ENCODE measurements at places on chromosomes 6 and 20.
A peak's percentile ranks its signal among the peaks of the same experiment; 100 is the strongest.

GRCh38 chr6:163705923-163706322, 291.4 kb downstream of the QKI start:
- DNase-seq = no peak

DNA sequence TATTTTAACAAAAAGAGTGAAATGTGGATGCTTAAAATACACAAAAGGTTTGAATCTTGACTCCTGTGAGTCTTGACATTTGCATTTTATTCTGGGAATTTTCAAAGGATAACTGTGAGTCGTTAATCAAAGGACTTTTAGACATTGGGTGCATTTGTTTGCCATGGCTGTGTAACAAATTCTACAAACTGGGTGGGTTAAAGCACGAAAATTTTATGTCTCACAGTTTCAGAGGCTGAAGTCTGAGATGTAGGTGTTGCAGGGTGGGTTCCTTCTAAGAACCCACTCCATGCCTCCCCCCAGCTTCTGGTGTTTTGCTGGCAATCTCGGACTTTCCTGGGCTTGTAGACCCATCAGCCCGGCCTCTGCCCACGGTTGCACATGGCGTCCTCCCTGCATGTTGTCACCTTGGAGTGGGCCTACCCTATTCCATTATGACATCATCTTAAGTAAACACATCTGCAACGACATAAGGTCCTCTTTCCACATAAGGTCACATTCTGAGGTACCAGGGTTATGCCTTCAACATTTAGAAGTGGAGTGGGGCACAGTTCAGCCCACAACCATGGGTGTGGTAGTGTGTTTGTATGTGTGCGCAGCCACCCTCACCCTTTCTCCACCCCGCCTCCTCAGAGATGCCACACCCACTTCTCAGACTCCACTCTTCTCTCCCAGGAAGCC, 113.1 kb downstream of the FOXA2 start:
- no peak for DNase-seq

GRCh38 chr6:98384801-98385200, 449.6 kb upstream of the POU3F2 start:
- no peak for DNase-seq

DNA sequence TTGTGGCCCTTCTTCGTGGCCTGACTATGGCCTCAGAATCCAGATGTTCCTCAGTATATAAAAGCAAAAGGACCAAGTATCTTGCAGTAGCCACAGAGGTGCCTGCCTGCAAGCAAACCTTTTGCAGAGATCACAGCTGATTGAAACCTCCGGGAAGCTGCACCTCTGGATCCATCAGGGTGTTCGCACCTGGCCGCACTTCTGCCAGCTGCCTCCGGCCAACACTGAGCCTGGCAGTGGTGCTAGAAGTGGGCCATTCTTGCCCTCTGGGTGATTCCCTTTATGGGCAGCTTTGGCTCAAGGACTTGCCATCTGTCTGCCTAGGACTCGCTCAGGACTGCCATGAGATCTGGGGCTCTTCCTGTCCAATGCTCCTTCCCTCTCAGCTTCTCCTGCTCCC, 214.6 kb upstream of the ECI2 start:
- DNase-seq = no peak

GRCh38 chr6:128870746-128871145, 12.2 kb upstream of the LAMA2 start:
- no peak for DNase-seq

GRCh38 chr20:47847884-47848485, 62.7 kb upstream of the SULF2 start:
- DNase-seq = no peak

GRCh38 chr6:155313602-155314091, 637 bp downstream of the TFB1M start:
- no peak for DNase-seq

DNA sequence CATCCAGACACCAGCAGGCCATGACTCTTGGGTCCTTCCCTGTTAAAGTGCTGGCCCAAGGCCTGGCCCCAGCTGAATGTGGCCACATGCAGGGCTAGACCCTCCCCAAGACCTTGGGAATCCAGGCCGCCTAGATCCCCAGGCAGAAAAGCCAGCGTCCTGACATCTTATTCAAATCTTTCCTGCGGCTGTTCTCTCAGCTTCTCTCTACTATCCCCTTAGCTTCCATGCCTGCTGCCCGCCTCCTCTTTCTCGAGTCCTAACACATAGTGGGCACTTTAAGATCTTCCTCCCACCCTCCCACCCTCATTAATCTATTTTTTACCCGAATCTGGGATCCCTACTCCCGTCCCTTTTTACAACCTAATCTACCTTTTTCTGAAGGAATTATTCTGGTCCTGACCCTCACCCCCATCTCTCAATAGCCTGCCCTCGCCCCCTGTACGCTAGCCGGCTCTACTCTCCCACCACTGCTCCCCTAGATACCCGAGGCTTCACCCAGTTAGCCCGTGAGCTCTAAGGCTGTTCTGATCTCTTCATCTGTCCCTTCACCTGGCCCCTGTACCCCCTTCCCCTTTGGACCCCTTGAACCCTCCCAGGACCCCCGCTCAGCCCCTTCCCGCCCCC, at the start of gene CCHCR1:
TSS of gene CCHCR1 (minus strand) at position 290 of the 627 bp plus-strand sequence. CDS start at position 88, 202 bp downstream.
- no peak for DNase-seq

DNA sequence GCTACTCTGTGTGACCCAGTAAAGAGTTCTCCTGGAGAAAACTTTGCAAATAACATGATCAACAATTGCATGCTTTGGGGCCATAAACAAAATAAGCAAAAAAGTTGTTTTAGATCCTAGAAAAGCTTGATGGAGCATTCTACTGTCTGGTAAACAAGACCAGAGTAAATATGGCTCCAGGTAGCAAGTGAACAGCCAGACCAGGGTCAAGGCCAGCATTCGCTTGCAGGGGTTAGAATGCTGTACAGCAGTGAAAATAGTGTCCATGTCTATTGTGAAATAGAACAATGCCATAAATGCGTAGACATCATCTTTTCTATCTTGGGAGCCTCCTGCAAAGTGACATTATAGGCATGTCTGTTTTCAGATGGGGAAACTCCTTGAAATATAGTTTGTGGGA, 216.7 kb downstream of the PLCB4 start:
- no peak for DNase-seq

DNA sequence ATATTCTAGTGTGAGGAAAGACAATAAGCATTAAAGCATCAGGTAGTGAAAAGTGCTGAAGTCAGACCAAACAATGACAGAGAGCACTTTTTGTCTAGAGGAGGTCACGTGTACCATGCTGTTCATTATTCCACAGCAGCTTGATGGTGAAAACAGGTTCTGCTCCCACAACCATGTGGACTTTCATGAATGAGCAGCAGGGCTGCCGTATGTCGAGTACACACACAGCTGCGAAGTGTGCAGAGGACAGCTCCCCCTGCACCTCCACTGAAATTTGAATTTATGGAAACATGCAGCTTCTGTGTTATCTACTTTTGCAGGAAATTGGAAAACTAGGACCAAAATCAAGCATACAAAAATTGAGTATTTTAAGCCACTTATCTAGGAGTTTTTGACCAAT, 85.3 kb downstream of the MAP7 start:
- no peak for DNase-seq

DNA sequence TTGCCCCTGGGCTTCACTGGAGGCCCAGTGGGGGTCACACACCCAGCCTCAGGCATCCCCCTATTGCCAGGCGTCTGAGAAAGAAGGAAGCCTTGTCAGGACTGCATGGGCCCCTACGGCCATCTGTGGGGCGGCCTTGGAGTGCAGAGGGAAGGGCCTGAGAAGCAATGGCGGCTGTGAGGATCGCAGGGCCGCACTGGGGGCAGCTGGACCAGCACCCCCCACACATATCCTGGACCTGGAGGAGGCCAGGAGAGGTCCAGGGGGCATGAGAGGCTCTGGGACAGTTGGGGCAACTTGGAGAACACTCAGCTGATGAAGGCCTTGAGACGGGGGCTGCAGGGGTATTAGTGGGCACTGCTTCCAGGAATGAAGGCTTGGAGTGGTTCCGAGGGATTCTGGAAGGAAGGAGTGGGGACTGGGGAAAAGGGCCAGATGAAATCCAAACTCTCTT, 16.5 kb downstream of the MDFI start:
- DNase-seq = no peak

DNA sequence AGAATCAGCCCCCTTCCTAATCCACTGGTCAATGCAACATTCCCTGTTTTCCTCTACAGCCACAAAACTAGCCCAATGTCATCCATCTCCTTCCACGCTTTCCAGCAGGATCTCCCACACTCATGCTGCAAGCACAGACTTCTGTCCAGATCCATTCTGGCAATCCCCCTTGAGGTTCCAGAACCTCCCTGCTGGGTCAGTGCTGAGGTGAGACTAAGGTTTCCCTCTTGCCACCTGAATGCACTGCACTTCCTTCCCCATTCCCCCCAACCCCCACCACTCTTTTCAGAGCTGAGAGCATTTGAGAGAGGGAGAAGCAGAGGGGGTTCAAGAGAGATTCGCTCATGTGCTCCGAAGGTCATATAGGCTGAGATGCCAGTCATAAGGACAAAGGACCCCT, 43.9 kb downstream of the EBF4 start:
- DNase-seq = no peak

GRCh38 chr6:43142101-43142500, 29.0 kb upstream of the SRF start:
- no peak for DNase-seq

GRCh38 chr20:59703046-59703445, 98.7 kb downstream of the PHACTR3 start:
- no peak for DNase-seq

- peak; percentile 65 for DNase-seq
These were observed 529.3 kb downstream of the QKI start for GRCh38 chr6:163943607-163944385.

GRCh38 chr6:84442208-84442607, 214.8 kb upstream of the CEP162 start:
- DNase-seq = no peak

GRCh38 chr20:44742304-44743079, 3.2 kb upstream of the KCNK15 start:
- DNase-seq = no peak

GRCh38 chr6:156281266-156281665, 495.9 kb upstream of the ARID1B start:
- no peak for DNase-seq

GRCh38 chr6:54719633-54720032, 126.9 kb upstream of the FAM83B start:
- no peak for DNase-seq

DNA sequence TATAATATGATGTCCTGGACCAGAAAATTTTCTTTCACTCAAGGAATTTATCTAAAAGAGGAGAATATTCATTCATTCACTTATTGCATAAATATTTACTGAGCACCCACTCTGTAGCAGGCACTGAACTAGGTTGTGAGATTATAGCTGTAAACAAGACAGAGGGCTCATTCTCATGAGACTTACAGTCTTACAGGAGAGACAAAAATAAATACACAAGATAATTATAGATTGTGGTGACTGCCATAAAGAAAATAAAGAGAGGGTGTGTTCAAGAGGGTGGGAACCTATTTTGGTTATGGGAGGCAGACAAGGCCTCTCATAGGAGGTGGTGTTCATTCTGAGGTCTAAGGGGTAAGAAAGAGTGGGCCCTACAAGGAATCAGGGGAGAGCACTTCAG, 109.9 kb upstream of the SUPT3H start:
- no peak for DNase-seq

All from C1 segment of cervical spinal cord (tissue), 14 donors.